ENCODE measurements at places on chromosomes 7 and 10. TPM values are rescaled to one million over a fixed set of nuclear protein-coding genes. Genes with fewer than 3 reads are reported as not detected.

- peak; percentile 96 for DNase-seq
Measured at GRCh38 chr10:119650692-119651513, at the start of gene BAG3. TSS of gene BAG3 (plus strand) at chr10:119651380. CDS start at chr10:119651676, 296 bp downstream.

GRCh38 chr7:87223666-87224065 is 4.1 kb upstream of the TMEM243 start:
- no peak for DNase-seq

ZNF425 gene
- polyA plus RNA-seq: 1.4 TPM

DNA sequence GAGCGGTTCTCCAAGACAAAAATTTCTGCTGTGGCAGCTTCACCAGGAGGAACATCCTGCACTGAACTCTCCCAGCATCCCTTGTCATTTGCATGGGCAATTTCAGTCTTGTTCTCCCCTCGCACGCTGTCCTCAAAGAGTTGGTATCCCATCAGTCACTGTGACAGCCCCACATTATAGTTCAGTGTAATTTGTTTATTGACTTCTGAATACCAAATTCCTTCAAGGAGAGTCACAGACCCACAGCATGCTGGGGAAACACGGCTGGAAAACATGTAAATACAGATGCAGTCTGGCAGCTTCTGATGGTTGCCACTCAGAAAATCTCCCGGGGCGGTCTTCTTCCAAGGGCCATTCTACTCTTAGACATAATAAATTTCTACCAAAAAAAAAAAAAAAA is 151.0 kb upstream of the NEBL start:
- no peak for DNase-seq

ZNF107 gene
- 2.0 TPM for polyA plus RNA-seq

DNA sequence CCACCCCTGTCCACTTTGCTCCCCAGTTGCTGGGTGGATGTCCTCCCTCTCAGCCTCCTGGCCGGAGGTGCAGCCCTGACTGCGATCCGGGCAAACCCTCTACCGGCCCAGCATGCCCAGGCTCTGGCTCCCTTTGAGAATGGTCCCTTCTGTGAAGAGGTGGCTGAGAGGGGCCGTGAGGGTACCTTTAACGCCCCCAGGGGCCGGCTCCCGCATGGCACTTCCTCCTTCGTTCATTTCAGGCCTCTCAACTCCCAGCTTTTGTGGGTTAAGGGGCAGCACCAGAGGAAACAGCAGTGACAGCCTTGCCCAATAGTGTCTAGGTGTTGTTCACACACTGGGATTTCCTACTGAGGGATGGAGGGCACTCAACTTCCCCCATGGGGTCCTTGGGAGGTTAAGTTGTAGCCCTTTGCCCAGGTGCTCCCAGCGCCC is 33.2 kb upstream of the HABP2 start:
- DNase-seq: no peak

DNA sequence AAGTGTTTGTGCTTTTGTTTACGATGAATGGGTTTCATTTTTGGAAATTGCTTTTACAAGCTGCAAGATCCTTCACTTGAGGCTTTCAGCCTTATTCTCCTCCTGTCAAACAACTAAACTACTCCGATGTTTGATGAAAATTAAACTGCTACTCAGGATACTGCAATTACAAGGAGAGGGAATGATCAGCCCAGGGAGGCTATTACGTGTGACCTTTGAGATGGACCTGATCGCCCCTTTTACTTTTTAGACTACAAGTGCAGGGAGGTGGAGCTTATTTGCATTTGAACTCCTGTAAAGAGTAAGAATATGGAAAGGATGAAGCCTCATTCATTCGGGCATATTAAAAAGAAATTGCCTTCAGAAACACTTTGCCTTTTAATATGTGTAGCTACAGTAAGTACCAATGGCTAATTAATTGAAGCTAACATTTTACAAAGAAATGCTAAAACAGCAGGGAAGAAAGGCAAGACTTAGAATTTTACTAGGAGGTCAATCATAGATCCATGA is 219.1 kb downstream of the PHTF2 start:
- no peak for DNase-seq

DNA sequence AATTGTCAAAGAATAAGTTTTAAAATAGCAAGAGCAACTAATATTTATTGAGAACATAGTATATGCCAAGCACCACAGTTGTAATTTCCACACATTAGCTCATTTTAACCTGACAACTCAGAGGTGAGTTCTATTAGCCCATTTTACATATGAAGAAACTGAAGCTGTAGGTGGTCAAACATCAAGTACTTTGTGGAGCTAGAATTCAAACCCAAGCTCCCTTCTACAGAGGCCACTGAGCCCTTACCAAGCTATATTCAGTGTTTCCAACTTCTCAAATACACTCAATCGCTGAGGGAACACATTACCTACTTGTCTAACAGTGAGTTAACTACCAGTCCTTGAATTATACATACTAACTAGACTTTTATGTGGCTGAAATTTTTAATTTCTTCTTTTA is 236.6 kb downstream of the PARD3 start:
- no peak for DNase-seq

DNA sequence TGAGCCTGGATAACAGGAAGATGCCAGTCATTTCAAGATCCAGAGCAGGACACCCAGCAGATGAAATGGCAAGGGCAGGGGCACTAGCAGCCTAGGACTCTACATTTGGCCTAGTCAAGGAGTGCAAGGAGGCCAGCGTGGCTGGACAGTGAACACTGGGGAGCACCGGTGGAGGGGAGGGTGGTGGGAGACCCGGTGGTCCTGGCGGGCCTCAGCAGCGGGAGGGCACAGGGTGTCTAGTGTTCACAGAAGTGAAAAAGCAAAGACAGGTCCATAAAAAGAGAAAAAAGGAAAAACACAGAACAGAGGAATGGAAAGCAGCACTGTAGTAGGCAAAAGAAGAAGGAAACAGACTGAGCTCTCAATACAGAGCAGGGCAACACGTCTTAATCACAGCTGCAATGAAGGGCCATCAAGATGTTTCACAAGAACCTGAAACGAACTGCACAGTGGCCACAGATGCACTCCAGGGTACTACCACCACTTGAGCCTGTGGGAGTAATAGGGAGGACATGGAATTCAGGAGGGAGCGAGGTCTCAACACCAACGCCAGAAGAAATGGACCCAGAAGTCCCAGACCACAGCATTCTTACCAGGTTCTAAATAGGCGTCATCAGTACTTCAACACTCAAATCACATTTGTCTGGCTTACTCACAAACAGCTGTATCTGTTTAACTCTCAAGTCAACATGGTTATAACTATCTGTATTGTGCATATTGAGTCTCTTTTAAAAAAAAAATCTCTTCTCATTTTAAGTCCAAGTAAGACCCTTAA is 573.7 kb downstream of the PARD3 start:
- no peak for DNase-seq

- no peak for DNase-seq
Measured at GRCh38 chr10:124562425-124563060, 100.9 kb downstream of the LHPP start.

GRCh38 chr10:84563868-84564267 is 235.5 kb downstream of the CCSER2 start:
- no peak for DNase-seq

GRCh38 chr10:119652361-119652730 is 1.2 kb downstream of the BAG3 start:
- DNase-seq: no peak

All from SK-N-SH (cell line).